ENCODE measurements at places on chromosomes 4 and X. TPM values are rescaled to one million over a fixed set of nuclear protein-coding genes. Genes with fewer than 3 reads are reported as not detected.

The GPC4 gene
- total RNA-seq = 67.6 TPM

- DNase-seq = no peak
Measured at GRCh38 chr4:181569553-181569952, 673.6 kb upstream of the TENM3 start.

The PACRGL gene
- 20.0 TPM for total RNA-seq

DNA sequence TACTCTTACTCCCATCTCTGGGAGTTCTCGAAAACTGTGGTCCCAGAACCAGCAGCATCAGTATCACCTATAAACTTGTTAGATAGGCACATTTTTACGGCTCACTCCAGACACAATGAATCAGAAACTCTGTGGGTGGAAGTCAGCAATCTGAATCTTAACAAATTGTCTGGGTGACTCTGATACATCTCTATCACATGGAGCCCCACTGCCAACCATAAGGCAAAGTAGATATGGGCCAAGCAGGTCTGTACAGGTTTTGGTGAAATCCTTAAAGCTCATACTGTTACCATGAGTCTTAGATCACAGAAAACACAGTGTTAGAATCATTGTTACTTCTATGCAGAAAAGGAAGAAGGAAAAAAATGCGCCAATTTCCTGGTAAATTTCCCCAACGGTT is 122.5 kb upstream of the HCCS start:
- no peak for DNase-seq
